ENCODE measurements at places on chromosomes 3 and 15. TPM values are rescaled to one million over a fixed set of nuclear protein-coding genes. Genes with fewer than 3 reads are reported as not detected.
A peak's percentile ranks its signal among the peaks of the same experiment; 100 is the strongest.

Gene CLDN11
- 3.2 TPM for polyA plus RNA-seq

Gene LRRC34
- polyA plus RNA-seq: 4.0 TPM

Gene STAG1
- 32.4 TPM for polyA plus RNA-seq

Gene CLRN1
- polyA plus RNA-seq: 0.37 TPM

Gene ADCY5
- 3.7 TPM for polyA plus RNA-seq

Gene CAMP
- 0.20 TPM for polyA plus RNA-seq

Gene CPNE9
- polyA plus RNA-seq: not detected

Gene GOLGA8S
- 0.27 TPM for polyA plus RNA-seq

Gene SAMMSON
- 0.15 TPM for polyA plus RNA-seq

GRCh38 chr15:29593111-29593510, 229.2 kb downstream of the TJP1 start:
- DNase-seq: no peak

- DNase-seq: no peak
Measured at GRCh38 chr3:46931631-46932331, 44.8 kb downstream of the CCDC12 start.

DNA sequence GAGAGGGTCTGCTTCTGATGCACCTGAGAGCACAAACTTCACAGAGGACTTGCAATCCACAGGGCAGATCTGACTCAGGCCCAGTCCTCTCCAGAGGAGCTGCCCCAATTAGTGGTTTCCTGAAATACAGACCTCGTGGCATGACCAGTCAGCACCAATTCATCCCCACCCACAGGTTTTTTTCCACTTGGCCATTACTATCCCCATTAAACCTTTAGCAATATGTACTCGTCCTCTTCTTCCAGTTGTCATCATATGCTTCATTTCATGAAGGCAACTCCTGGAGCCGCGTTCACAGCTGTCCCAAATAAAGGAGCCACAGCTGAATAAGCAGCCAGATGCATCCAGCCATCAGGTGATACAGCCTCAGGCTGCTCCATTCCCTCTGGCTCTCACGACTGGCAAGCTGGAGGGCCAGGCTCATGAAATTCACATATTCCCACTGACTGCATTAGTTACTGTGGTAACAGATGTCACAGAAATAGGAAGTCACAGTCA, 163.1 kb downstream of the FMN1 start:
- no peak for DNase-seq

- DNase-seq: no peak
Measured at GRCh38 chr3:172592898-172593669, 69.9 kb upstream of the TNFSF10 start.

DNA sequence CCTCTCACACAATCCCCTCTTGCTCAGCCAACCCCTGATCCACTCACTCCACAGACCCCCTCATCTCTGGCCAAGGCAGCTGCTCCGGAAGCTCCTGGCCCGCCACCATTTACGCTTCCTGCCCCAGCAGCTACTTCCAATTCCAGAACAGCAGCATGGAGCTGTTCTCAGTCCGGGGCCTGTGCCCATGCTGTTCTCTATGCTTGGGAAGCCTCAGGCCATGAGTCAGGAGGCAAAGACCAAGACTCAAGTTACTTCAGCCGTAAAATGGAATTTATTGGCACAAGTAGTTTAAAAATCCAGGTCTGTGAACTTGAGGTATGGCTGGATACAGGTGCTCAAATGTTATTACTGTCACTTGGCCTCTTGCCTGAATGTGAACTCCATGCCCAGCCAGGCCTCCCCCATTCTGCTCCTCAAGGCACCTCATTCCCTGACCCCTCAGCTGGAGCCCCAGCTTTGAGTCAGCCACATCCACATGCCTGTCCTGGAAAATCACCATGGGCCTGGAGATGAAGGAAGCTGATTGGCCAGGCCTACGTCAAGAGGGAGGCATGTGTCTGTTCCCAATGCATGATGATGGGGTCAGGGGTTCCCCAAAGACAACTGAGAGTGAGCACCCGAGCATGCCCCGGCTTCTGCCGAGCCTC, 31.4 kb upstream of the CACNA2D2 start:
- peak; percentile 47 for DNase-seq

GRCh38 chr15:94263341-94264273, 32.2 kb downstream of the MCTP2 start:
- DNase-seq: no peak

DNA sequence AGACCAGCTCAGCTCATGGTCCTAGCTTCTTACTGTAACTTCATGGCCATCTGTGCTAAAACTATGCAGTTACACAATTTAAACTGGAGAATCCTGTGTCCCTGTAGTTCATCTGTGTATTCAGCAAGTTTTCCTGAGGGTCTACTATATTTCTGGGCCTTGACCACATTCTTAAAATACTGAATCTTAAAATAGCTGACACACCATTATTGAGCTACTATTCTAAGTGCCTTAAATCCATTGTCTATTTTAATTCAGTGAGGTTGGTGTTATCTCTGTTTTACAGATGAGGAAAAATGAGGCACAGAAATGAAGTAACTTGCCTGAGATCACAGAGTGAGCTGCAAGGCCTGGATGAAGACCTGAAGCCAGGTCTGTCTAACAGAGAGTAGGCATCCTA, 22.0 kb downstream of the MYLK start:
- no peak for DNase-seq

DNA sequence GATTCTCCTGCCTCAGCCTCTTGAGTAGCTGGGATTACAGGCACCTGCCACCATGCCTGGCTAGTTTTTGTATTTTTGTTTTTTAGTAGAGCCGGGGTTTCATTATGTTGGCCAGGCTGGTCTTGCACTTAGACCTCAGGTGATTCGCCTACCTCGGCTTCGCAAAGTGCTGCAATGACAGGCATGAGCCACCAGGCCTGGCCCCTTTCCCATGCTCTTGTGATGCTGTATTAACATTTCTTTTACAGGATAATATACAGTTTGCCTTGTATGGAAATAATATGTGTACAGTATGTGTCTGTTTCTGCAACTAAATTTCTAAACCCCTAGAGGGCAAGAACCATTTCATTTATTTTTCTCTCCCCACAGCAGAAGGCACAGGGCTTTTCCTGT, 37.8 kb downstream of the SCG5 start:
- no peak for DNase-seq

DNA sequence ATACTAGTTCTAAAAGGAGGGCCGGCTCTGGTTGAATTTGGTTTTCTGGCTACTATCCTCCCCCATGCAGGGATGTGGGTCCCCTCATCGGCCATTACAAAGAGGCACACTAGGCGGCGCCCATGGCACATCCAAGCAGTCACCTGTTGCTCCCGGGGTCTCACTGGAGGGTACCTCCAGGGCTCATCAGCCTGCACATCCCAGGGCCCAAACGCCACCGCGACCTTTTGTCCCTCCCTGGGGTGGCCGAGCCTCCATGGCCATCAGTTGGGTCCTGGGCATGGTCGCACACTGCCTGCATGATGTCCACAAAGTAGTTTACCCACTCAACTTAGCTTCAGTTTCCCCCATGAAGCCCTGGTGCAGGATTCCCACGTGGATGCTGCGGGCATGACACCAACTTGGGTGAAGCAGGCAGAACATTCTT, 28.3 kb downstream of the IDH3A start:
- peak; percentile 48 for DNase-seq

DNA sequence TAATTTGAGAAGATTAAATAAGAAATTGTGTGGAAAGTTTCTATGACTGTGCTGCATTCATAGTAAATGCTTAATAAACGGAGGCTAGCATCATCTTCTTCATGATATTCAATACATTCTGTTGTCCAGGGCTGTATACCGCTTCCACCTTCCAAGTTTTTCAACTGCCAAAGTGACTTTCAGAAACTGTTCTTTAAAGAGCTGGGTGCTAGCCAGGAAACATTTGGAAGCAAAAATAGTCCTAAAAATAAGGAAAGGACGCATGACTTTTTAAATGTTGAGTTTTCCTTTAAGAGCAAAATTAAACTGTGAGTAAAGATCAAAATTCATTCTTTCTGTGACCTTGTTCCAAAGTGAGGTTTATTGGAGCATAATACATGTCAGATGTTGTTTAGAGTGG, 9.4 kb upstream of the ERC2 start:
- DNase-seq: peak; percentile 69

GRCh38 chr3:195508185-195508584, 34.9 kb downstream of the PPP1R2 start:
- no peak for DNase-seq

DNA sequence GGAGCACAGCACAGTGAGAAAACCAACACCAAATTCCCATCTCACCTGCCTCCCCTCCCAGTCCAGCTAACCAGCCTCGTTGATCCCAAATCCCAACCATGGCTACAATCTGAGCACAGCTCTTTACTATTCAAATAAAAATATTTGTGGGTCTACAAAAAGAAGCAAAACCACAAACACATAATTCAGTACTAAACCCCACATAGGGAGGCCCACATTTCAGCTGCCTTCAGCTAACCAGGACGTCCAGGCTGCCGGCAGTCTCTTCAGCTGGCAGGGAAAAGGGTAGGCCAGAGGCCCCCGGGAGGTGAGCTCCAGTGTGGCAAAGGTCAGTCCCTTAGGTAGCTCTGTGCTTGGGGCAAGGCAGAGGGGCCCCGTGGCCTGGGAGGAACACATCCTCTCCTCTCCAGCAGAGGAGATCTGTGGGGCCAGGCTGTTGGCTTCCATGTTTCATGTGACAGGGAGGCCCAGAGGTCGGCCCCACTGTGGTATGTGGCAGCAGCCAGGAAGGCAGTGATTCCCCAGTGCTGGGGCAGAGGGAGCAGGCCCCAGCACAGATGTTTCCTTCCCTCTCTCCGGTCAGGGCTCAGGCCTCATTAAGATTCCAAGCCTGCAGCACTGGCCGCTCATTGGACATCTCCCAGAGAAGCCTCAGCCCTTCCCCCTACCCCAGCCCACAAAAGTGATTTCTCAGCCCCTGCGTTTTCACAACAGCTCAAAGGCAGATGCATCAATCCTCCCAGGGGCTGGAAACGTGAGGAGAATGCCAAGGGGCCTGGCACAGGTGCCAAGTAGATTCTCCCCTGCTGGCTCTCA, 381.4 kb downstream of the NTRK3 start:
- DNase-seq: peak; percentile 20

- no peak for DNase-seq
Measured at GRCh38 chr15:69482686-69483256, 30.2 kb downstream of the RPLP1 start.

GRCh38 chr15:85504749-85505676, 124.6 kb downstream of the AKAP13 start:
- peak; percentile 74 for DNase-seq

DNA sequence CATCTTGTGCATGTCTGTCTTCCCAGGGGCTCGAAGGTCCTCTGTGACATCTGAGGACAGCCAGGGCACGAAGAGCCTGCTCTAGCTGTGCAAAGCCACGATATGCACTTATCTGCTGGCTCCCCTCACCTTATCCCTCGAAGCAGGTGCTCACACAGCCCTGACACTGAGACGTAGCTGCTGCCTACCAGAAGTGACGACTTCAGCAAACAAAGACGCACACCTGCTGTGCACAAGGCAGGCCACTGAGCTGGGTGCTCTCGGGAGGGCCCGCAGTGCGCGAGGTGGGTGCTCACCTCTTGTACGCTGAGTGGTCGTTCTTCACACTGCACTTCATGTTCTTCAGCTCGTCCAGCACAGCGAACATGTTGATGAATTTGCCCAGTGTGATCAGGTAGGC, 37.3 kb downstream of the CYFIP1 start:
- DNase-seq: no peak

GRCh38 chr3:14652-15051, 181.9 kb upstream of the CHL1 start:
- no peak for DNase-seq

- DNase-seq: no peak
Measured at GRCh38 chr3:12658593-12659058, 5.3 kb downstream of the RAF1 start.

DNA sequence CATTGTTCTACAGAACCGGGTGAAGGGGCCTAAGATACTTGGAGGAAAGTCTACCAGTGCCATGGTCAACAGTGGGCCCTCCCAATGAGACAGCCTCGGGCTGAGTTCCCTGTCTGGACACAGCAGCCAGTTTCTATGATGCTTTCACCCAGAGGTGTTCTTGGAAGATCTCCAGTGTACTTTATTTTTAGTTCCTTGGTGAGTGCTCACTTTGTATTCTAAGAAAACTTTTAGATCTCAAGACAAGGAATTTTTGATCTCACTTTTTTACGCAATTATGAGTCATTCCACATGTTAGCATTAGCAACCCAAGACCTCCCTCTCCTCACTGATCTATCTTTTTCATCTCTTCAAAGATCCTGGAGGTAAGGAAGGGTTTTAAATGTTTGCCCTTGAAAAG, 287.7 kb downstream of the RORA start:
- no peak for DNase-seq

DNA sequence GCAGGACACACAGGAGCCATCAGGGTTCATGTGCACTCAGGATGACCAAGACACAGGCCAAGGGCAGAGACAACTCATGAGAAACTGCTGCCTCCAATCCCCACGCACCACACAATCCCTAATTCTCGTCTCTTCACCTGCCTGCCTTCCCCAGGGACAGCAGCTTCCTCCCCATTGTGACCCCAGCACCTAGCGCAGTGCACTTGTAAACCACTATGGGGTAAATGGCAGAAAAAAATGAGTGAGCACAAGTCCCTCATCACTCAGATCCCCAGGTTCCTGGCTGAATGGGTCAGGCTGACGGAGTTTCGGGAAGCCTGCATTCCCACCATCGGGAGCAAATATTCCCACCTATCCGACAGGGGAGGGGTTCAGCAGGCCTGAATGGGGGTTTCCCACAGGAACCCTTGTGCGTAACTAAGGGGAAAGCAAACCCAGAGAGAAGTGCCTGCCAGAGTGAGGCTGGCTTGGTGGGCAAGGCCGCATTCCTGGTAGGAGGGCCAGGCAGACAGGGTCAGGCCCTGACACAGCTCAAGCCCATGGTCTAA, 18.8 kb downstream of the PLXNB1 start:
- no peak for DNase-seq

Data from muscle of back (tissue), 13 donors.